ENCODE measurements at places on chromosomes 12 and 14. TPM values are rescaled to one million over a fixed set of nuclear protein-coding genes. Genes with fewer than 3 reads are reported as not detected.

The TAPBPL gene
- total RNA-seq: 0.67 TPM

GRCh38 chr12:86796550-86796949, 540.4 kb upstream of the MGAT4C start:
- no peaks in the 10 kb centered on the region for H3K27me3 ChIP-seq
- no peak overlapping the region for H3K27ac ChIP-seq
- H3K4me3 ChIP-seq: no peak overlapping the region
- no peak for DNase-seq

- H3K27me3 ChIP-seq: no peaks in the 10 kb centered on the region
- H3K27ac ChIP-seq: no peak overlapping the region
- no peak overlapping the region for H3K4me3 ChIP-seq
- no peak for DNase-seq
Observed at GRCh38 chr14:99191395-99192027, 80.5 kb downstream of the BCL11B start.

The KRT8 gene
- total RNA-seq: 290 TPM
